ENCODE measurements at places on chromosomes 1 and 21. TPM values are rescaled to one million over a fixed set of nuclear protein-coding genes. Genes with fewer than 3 reads are reported as not detected.
A peak's percentile ranks its signal among the peaks of the same experiment; 100 is the strongest.

DNA sequence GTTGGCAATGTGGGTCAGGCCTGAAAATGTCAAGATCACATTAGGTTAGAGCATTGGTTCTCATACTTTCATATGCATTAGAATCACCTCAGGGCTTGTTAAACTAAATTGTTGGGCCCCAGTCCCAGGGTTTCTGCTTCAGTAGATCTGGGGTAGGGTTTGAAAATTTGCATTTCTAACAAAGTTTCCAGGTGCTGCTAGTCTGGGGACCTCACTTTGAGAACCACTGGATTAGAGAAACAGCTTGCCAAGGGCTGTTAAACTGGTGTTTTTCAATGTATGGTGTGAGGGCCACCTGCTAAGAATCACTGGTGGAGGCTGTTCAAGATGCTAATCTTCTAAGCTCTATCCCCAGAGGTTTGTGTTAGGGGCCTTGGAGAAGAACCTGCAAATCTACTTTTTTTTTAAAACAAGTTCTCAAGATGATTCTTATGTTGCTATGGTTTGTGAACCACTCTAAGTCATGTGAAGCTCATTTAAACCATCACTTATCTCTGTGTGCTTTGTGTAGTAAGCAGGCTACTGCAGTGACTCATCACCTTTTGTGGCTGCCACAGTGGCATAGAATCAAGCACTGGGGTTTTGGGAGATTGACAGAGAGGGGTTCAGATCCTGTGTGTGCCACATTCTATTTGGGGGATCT is 152.2 kb downstream of the S1PR1 start:
- H3K4me1 ChIP-seq, result no peaks in the 10 kb centered on the region
- peaks cover 1% of the 10 kb centered on the region for H3K27me3 ChIP-seq
- no peak for DNase-seq
- no peak overlapping the region for H3K4me3 ChIP-seq
- no peaks in the 10 kb centered on the region for H3K36me3 ChIP-seq
- no peak overlapping the region for H3K27ac ChIP-seq

GRCh38 chr21:23861911-23862504 is 1745.3 kb downstream of the MRPL39 start:
- no peaks in the 10 kb centered on the region for H3K36me3 ChIP-seq
- DNase-seq, result no peak
- peaks cover 43% of the 10 kb centered on the region for H3K4me1 ChIP-seq
- peak overlapping the region; percentile 56 for H3K4me3 ChIP-seq
- H3K27me3 ChIP-seq, result no peaks in the 10 kb centered on the region

GRCh38 chr1:210003501-210003900 is 65.5 kb downstream of the SYT14 start:
- DNase-seq, result no peak
- H3K27me3 ChIP-seq, result no peaks in the 10 kb centered on the region
- no peaks in the 10 kb centered on the region for H3K36me3 ChIP-seq
- H3K4me1 ChIP-seq, result no peaks in the 10 kb centered on the region
- H3K27ac ChIP-seq, result no peak overlapping the region

OR10J1 gene
- total RNA-seq, result not detected

GRCh38 chr1:27536767-27537166 is 46.8 kb upstream of the WASF2 start:
- H3K36me3 ChIP-seq, result peaks cover 29% of the 10 kb centered on the region
- H3K27ac ChIP-seq, result no peak overlapping the region
- DNase-seq, result no peak
- no peaks in the 10 kb centered on the region for H3K27me3 ChIP-seq

DNA sequence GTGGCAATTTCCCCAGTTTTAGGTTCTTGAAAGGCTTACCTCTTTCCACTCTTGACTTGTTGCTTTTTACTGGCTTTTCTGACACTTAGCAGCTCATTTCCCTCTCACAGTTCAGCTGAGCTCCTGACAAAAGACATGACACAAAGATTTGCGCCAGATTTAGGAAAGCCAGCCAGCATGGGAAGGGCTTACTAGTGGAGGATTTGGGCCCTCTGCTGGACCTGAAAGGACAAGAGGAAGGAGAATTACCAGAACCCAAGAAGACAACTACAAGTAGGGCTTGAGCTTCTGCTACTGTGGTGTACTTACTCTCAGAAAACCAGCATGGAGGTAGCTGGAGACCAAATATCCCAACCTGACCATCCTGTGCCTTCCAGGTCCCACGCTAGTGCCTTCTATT is 784.5 kb downstream of the BRINP3 start:
- no peak overlapping the region for H3K4me3 ChIP-seq
- H3K27ac ChIP-seq, result no peak overlapping the region
- no peaks in the 10 kb centered on the region for H3K36me3 ChIP-seq

GRCh38 chr21:42423197-42423675 is 19.5 kb downstream of the UBASH3A start:
- peaks cover 54% of the 10 kb centered on the region for H3K36me3 ChIP-seq
- peaks cover 86% of the 10 kb centered on the region for H3K4me1 ChIP-seq
- no peaks in the 10 kb centered on the region for H3K27me3 ChIP-seq
- peak overlapping the region; percentile 88 for H3K27ac ChIP-seq
- DNase-seq, result peak; percentile 44

S100A1 gene
- not detected for total RNA-seq

- no peak overlapping the region for H3K4me3 ChIP-seq
- no peaks in the 10 kb centered on the region for H3K4me1 ChIP-seq
- H3K27ac ChIP-seq, result no peak overlapping the region
- no peaks in the 10 kb centered on the region for H3K27me3 ChIP-seq
- H3K36me3 ChIP-seq, result no peaks in the 10 kb centered on the region
- DNase-seq, result no peak
These were observed 56.3 kb downstream of the SLC9A1 start for GRCh38 chr1:27098431-27099134.

DNA sequence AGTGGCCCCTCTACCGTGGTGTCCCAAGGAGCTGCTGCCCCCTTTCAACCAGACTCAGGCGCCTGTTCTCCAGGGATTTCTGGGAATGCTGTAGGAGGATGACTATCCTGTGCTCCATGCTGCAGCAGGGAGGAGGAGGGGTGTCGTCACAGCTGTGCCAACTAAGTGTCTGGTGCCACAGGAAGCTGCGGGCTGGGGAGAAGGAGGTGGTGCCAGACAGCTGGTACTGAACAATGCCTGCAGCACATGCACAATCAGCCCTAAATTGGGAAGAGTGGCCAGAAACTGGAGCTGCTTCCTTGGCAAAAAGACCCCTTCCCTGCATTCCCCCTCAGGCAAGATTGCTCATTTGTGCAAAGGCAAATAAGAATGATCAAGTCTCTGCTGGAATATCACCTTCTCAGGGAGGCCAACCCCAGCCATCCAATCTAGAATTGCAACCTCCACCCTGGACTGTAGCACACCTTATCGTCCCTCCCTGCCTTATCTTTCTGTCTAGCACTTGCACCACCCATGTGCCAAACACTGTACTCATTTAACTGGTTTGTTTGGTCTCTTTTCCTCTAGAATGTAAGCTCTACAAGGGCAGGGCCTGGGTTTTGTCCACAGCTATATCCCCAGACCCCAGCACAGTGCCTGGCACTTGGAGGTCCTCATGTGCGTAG is 33.3 kb downstream of the LAMB3 start:
- H3K4me3 ChIP-seq, result no peak overlapping the region
- peaks cover 9% of the 10 kb centered on the region for H3K4me1 ChIP-seq
- no peak for DNase-seq
- no peak overlapping the region for H3K27ac ChIP-seq

DNA sequence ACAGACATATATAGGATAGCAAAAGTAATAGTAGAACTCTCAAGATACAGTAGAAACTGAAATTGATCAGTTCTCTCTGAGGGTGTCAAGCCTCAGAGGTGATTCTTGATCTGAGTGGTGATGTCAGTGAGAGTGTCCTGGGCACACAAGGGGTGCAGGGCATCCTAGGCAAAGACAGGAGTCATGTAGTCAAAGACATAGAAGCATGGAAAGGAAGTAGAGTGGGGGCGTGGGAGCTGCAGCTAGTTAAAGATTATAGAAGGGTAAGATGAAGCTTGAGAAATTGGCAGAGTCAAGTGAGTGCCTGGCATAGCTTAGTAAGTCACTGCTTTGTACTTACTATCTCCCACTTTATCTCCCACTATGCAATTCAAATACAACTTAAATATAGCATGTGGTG is 22.8 kb downstream of the CDC7 start:
- no peak overlapping the region for H3K4me3 ChIP-seq
- no peaks in the 10 kb centered on the region for H3K27me3 ChIP-seq
- H3K36me3 ChIP-seq, result no peaks in the 10 kb centered on the region
- H3K27ac ChIP-seq, result no peak overlapping the region
- no peak for DNase-seq
- H3K4me1 ChIP-seq, result peaks cover 10% of the 10 kb centered on the region

GRCh38 chr21:28832013-28832714 is 160.5 kb downstream of the LTN1 start:
- peaks cover 69% of the 10 kb centered on the region for H3K4me1 ChIP-seq
- no peak for DNase-seq
- no peaks in the 10 kb centered on the region for H3K36me3 ChIP-seq

DNA sequence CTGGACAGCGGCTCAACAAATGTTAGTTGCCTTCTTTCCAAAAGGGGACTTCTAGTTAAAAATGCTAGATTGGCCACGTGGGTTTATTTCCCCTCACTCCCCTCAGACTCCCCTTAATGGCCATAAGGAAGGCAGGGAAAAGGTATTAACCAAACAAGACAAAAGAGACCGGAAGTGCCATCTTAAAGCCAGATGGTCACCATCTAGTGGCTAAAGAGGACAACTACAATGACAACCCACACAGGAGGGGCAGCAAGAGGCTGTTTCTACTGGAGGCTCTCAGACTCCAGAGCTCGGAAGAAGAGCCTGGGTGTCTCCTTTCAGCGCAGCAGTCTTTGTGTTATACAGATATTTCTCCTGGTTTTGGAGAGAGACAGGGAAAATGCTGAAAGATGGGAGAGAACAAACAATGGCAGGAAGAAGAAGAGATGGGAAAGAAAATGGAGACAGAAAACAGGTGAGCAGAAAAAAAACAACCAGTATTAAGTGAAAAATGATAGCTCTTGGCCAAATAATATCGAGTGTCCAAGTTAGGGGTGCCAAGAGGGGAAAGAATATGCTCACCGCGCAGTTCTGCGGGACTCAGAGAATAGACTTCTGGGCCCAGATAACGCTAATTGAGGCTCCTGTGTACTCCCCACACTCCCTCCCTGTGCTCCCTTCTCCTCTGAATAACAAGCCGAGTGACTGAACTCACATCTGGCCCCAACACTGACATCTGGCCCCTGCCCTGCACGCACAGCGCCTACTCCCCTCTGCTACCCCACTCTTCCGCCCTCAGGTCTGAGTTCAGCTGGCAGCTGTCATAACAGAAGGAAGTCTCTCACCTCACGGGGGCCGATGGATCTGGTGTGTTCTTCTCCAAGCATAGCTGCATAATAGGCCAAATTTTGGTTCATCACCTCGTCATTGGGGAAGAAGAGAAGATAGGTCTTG is 9.6 kb downstream of the P3H1 start:
- H3K4me3 ChIP-seq, result no peak overlapping the region
- no peaks in the 10 kb centered on the region for H3K27me3 ChIP-seq
- no peak for DNase-seq
- no peak overlapping the region for H3K27ac ChIP-seq
- H3K4me1 ChIP-seq, result peaks cover 7% of the 10 kb centered on the region

RXRG gene
- total RNA-seq, result not detected

GRCh38 chr1:20325844-20326420 is 35.3 kb downstream of the VWA5B1 start:
- peaks cover 51% of the 10 kb centered on the region for H3K27me3 ChIP-seq
- H3K36me3 ChIP-seq, result no peaks in the 10 kb centered on the region
- no peak overlapping the region for H3K4me3 ChIP-seq
- peaks cover 13% of the 10 kb centered on the region for H3K4me1 ChIP-seq
- DNase-seq, result no peak

GRCh38 chr1:10104834-10105233 is 72.1 kb downstream of the UBE4B start:
- no peak overlapping the region for H3K27ac ChIP-seq
- peaks cover 12% of the 10 kb centered on the region for H3K36me3 ChIP-seq
- H3K4me3 ChIP-seq, result no peak overlapping the region
- no peaks in the 10 kb centered on the region for H3K4me1 ChIP-seq
- H3K27me3 ChIP-seq, result no peaks in the 10 kb centered on the region

GRCh38 chr1:224881762-224882211 is 47.7 kb upstream of the DNAH14 start:
- no peak for DNase-seq
- H3K4me1 ChIP-seq, result no peaks in the 10 kb centered on the region
- H3K36me3 ChIP-seq, result no peaks in the 10 kb centered on the region
- peaks cover 6% of the 10 kb centered on the region for H3K27me3 ChIP-seq
- no peak overlapping the region for H3K27ac ChIP-seq

SH3BGR gene
- 3.5 TPM for total RNA-seq

DNA sequence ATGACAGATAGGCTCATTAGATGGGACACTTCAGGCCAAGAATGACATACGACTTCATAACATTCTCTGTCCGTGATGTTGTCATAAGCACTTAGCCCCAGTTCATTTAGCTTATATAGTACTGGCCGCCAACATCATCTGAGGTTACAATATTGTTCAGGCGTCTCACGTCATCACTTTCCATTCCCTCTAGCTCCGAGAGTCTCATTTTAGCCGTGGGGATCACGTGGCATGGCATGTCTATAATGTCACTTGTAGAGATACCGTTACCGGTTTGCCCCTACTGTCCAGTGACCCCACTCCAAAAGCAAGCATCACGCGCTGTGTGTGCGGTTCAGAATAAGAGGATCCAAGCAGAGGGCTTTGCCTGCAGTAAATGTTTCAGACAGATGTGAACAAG is 34.6 kb upstream of the HEATR1 start:
- no peak for DNase-seq
- no peak overlapping the region for H3K4me3 ChIP-seq
- no peaks in the 10 kb centered on the region for H3K36me3 ChIP-seq
- no peaks in the 10 kb centered on the region for H3K4me1 ChIP-seq
- peaks cover 19% of the 10 kb centered on the region for H3K27me3 ChIP-seq
- no peak overlapping the region for H3K27ac ChIP-seq

CFHR5 gene
- not detected for total RNA-seq

- no peak for DNase-seq
- no peak overlapping the region for H3K4me3 ChIP-seq
- H3K27me3 ChIP-seq, result no peaks in the 10 kb centered on the region
- no peaks in the 10 kb centered on the region for H3K36me3 ChIP-seq
These were observed 20.9 kb downstream of the PANK4 start for GRCh38 chr1:2505461-2505994.

- peaks cover 2% of the 10 kb centered on the region for H3K4me1 ChIP-seq
- no peak overlapping the region for H3K4me3 ChIP-seq
- no peaks in the 10 kb centered on the region for H3K36me3 ChIP-seq
- no peaks in the 10 kb centered on the region for H3K27me3 ChIP-seq
- H3K27ac ChIP-seq, result no peak overlapping the region
These were observed 28.2 kb upstream of the PPP1R15B start for GRCh38 chr1:204439621-204440375.

MYOG gene
- not detected for total RNA-seq

DNA sequence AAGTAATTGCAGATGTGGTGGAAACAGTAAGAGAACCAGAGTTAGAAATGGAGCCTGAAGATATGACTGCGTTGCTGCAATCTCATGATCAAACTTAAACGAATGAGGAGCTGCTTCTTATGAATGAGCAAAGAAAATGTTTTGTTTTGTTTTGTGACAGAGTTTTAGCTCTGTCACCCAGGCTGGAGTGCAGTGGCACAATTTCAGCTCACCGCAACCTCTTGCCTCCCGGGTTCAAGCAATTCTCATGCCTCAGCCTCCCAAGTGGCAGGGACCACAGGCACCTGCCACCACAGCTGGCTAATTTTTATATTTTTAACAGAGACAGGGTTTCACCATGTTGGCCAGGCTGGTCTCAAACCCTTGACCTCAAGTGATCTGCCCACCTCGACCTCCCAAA is 53.3 kb upstream of the NFASC start:
- no peaks in the 10 kb centered on the region for H3K36me3 ChIP-seq
- no peak for DNase-seq
- H3K27me3 ChIP-seq, result peaks cover 15% of the 10 kb centered on the region
- H3K4me1 ChIP-seq, result no peaks in the 10 kb centered on the region
- H3K27ac ChIP-seq, result no peak overlapping the region
- no peak overlapping the region for H3K4me3 ChIP-seq
